ENCODE measurements at places on chromosomes 3 and 15.
A peak's percentile ranks its signal among the peaks of the same experiment; 100 is the strongest.

DNA sequence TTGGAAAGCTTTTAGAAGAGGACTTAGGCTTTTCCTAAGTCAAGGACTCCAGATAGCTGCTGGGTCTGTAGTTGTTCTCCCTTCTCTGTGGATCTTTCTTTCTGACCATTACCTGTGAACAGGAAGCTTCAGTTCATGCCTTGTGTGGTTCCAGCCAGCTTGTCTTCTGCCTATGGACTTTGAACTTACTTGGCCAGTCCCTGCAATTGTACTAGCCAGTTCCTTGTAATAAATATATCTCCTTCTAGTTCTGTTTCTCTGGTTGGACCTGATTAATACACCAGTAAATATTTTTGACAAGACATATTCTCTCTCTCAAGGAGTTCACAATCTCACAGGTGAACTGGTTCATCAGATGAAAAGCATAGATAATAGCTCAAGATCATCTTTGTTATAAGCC, 341.3 kb upstream of the DPPA4 start:
- DNase-seq = no peak

DNA sequence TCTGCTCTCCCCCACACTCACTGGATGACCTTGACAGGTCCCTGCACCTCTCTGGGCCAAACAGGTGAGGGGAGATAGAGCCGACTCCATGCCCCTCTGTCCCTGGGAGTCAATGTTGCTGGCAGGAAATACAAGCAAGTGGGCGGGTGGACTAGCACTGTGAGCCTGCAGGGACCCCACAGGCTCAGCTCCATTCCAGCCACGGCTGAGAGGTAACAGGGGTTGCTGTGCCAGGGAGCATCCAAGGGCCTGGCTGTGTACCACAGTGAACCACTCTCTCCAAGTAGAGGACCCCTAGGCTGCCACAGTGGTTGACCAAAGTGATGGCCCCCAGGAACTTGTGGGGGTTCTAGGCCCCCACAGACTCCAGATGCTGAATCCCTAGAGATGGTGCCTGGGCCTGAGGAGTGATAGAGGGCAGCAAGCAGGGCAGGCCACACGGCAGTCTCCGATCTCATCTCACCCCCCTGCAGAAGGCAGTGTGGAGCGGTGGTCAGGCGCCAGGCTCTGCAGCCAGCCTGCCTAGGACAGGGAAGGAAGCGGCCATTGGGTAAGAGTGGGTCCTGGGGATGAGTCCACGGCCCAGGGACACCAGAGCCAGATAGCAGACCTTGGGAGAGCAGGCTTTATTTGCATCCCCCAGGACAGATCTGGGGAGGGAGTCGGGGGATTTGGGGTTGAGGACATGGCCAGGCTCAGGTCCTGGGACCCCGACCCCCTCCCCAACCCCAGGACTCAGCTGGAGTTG, 3.2 kb downstream of the TNNC1 start:
- no peak for DNase-seq

GRCh38 chr3:58664611-58665010, 2.0 kb downstream of the FAM3D start:
- no peak for DNase-seq

DNA sequence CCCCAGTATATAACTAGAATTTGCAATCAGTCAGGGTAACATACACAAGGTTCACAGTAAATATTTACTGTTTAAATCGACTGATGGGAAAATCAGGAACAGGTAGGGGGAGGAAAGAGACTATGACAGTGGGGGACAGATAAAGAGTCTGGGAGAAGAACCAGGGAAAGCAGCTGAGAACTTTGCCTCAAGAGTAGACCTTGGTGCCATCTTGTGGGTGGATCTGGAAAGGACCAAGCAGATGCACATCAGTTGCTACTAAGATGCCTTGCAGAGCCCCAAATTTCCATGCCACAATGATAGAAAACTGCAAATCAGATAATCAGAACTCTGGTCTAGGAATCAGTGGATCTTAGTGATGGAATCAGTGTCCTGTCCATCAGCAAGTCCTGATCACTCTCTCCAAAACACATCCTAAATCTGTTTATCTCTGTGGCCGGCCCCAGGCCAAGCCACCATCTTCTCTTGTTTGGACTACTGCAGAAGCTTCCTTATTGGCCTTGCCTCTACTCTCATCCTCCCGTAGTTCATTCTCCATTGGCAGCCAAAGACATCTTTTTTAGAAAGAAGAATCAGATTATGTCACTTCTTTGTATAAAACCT, 62.7 kb downstream of the PDE8A start:
- peak; percentile 62 for DNase-seq

GRCh38 chr15:75067123-75067830, 43.9 kb downstream of the PPCDC start:
- peak; percentile 52 for DNase-seq

GRCh38 chr3:159029306-159030026, 227.6 kb downstream of the MFSD1 start:
- no peak for DNase-seq

DNA sequence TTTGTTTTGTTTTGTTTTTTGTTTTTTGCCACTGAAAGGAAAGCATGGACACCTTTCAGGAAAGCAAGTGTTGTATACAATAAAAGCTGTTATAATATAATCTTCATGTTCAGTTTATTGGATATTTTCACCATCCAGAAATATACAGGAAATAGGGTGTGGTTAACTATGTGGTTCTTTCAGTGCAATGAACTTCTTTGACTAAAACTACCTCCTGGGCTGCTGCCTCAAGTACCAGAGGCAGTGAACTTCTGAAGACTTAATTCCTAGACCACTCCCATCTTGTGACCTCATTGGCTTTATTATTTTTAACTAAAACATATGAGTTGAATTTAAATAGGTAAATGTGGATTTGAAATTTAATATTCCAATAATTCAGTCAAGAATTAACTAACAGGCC, 27.1 kb upstream of the TBL1XR1 start:
- DNase-seq = no peak

DNA sequence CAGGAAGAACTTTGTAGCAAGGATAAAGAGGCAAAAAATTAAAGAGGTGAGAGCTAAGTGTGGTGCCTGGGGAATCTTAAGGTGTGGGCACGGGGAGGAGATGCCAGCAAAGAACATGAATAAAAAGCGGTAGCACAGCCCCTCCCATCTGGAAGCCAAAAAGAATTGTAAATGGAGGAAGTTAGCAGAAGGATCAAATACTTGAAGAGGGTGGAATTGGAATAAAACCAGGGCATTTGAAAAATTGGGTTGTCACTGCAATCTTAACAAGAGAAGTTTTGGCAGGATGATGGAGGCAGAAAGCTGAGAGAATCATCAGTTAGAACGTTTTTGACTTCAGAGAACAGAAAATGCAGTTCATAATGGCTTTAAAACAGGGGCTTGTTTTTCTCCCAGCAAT, 2.4 kb downstream of the CCR2 start:
- DNase-seq = no peak

DNA sequence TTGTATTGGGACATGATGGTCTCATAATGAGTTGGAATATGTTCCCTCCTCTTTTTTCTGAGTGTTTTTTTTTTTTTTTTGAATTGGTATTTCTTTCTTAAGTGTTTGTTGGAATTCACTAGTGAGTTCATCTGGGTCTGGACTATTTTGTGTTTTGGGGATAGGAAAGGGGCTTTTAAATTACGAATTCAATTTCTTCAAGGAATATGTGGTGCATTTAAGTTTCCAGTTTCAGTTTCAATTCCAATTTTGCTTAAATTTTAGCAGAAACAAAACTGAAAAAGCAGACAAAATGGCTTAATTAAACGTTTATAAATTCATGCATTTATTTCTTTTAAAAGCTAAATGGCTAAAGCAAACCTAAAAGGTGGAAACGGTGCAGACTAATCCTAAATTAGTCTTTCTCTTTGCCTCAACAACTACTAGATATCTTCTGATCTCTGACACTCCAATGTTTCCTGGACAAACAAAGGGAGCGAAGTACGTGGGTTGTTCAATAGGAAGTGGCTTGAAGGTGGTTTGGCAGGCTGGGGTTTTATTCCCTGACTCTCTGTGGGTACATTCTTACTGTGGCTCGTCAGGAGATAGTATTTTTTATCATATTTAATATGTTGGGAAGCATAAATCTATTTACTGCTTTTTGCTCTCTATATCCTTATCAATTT, 50.0 kb upstream of the CORO2B start:
- DNase-seq = no peak

GRCh38 chr3:183473969-183474368, 45.5 kb upstream of the MCF2L2 start:
- DNase-seq = no peak

DNA sequence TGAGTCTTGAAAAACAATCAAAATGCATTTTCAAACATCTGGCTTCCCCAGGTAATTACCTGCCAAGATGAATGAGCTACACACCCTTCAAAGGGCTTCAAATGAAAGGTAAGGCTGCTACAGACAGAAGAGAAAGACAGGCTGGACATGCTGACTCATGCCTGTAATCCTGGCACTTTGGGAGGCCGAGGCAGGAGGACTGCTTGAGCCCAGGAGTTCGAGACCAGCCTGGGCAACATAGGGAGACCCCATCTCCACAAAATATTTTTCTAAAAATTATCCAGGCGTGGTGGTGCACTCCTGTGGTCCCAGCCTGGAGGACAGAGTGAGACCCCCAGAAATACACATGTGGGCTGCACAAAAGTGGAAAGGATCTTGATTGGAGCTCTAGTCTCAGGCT, 14.5 kb upstream of the ZFYVE19 start:
- DNase-seq = no peak

- peak; percentile 44 for DNase-seq
These were observed 136.0 kb downstream of the KCNMB2 start for GRCh38 chr3:178672275-178672674.

GRCh38 chr3:67401921-67402320, 252.5 kb downstream of the SUCLG2 start:
- no peak for DNase-seq

DNA sequence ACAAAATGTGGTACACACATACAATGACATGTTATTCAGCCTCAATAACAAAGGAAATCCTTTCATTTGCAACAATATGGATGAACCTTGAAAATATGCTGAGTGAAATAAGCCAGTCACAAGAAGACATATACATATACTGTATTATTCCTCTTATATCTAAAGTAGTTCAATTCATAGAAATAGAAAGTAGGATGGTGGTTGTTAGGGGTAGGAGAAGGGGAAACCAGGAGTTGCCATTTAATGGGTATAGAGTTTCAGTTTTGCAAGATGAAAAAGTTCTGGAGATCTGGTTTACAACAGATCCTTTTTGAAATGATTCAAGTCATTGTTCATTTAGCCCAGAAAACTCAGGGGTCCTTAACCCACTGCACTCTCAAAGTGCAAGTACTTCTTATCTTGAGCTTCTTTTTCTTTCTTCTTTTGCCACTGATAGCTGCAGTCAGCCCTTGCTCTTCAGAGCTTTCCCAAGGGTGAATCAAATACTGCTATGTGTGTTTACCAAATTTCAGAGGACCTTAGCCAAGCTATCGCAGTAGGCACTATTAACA, 208.0 kb upstream of the EOMES start:
- no peak for DNase-seq

GRCh38 chr3:191889756-191890155, 428.8 kb downstream of the PYDC2 start:
- DNase-seq = peak; percentile 12

DNA sequence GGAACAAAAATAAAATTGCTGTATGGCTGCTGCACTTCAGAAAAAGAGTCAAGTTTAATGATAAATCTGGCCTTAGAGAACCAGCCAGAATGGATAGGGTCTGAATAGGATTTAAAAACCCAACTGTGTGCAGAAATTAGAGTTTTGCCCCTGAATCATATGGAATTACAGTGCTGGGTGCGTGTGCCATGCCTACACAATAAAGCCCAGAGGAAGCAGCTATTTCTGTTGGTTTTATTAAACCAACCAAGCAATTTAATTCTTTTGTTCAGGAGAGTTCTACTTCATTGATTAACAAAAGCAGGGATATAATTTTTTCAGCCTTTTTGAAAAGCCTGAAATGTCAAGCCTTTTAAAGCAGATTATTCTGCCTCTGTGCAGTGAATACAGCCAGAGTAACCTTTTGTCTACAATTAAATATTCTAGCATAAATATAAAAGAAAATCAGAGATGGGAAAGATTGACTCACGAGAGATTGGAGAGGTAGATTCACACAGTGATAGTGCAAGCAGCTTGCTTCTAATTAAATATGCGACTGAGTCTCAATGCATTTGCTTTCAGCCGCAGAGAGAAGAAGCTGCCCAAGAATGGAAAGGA, 66.7 kb upstream of the DNAJC19 start:
- no peak for DNase-seq

- peak; percentile 43 for DNase-seq
These were observed 348.5 kb downstream of the ERC2 start for GRCh38 chr3:56119575-56120349.

DNA sequence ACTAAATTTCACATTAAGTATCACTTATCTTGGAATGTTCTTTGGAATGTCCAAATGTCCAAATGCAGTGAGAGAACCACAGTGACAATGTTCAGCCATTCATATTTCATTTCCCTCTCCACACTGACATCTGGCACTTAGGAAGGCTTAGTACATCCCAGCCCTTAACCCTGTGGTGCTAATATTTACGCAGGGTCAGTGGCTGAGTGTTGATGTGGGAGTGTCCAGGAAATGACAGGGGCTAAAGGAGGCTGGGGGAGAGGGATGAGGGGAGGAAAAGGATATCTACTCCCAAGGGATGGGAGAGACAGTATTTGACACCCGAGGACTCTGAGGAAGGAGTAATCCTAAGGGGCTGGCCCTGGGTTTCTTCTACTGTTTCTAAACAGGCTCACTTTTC, 14.1 kb upstream of the CCR4 start:
- DNase-seq = peak; percentile 15

DNA sequence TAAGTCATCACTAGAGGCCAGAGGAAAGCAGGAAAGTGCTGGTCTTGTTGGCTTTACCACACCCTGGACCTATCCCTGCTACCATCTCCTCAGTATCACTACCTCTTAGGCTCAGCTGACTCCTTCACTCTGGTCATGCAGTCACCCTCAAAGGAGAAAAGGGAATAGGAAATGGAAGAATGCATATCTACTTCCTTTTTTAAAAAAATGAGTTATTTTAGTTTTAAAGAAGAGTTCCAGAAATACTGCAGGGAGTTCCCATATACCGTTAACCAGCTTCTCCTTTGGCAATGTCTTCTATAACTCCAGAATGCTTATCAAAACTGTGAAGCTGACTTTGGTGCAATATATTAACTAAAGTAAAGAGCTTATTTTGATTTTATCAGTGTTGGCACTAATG, 688.6 kb downstream of the DIPK2A start:
- no peak for DNase-seq

DNA sequence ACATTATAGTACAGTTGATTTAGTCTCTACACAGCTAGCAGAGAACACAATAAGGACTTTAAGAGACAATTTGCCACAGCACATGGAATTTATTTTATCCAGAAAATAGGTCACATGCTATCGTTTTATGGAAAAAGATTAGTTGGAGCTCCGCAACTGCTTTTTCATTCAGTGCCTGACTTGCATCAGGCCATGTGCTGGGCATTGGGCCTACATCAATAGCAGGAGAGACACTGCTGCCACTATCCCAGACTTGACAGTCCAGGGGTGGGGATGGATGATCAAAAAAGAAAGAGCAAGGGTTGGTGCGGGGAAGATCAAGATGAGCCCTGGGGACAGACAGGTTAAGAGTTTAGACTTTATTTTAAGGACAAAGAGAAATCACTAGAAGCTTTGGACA, 75.2 kb upstream of the C3orf80 start:
- peak; percentile 11 for DNase-seq

Data from fibroblast of skin of back (primary cell).